ENCODE measurements at places on chromosomes 4 and X. TPM values are rescaled to one million over a fixed set of nuclear protein-coding genes. Genes with fewer than 3 reads are reported as not detected.

SPANXA2 gene
- not detected for total RNA-seq

FAM9C gene
- not detected for total RNA-seq

CCNG2 gene
- total RNA-seq: 3.7 TPM

DNA sequence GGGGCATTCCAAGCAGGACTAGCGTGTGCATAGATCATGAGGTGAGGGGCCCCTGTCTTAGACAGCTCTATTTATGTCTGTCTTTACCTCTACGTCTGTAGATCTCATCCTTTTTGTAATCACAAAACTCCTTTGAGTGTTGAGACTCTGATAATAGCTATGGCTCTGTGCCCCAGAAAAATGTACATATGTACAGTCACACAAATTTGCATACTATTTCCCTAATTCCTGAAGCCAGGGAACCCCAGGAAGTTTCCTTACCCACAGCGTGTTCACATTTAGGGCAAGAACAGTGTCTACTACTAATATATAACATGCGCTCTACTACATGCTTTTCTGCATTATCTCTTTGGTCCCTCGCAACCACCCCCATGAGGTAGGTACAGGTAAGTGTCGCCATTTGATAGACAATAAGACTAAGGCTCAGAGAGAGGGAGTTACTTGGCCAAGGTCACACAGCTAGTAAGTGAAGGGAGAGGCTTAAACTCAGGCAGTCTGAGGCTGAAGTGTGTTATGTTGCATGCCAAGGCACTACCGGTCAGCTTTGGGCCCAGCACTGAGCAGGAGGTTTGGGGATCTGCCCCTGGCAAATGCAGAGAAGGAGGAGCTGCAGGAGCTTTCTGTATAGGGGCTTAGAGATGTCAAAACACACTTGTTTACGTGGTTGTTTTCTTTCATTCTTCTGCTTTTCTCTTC lies 21.0 kb upstream of the CITED1 start:
- no peak overlapping the region for H3K4me3 ChIP-seq
- H3K4me1 ChIP-seq: no peaks in the 10 kb centered on the region
- no peaks in the 10 kb centered on the region for H3K36me3 ChIP-seq

GRCh38 chr4:168560184-168561180 lies 63.6 kb downstream of the PALLD start:
- H3K36me3 ChIP-seq: no peaks in the 10 kb centered on the region
- no peaks in the 10 kb centered on the region for H3K4me1 ChIP-seq
- no peaks in the 10 kb centered on the region for H3K27me3 ChIP-seq

DNA sequence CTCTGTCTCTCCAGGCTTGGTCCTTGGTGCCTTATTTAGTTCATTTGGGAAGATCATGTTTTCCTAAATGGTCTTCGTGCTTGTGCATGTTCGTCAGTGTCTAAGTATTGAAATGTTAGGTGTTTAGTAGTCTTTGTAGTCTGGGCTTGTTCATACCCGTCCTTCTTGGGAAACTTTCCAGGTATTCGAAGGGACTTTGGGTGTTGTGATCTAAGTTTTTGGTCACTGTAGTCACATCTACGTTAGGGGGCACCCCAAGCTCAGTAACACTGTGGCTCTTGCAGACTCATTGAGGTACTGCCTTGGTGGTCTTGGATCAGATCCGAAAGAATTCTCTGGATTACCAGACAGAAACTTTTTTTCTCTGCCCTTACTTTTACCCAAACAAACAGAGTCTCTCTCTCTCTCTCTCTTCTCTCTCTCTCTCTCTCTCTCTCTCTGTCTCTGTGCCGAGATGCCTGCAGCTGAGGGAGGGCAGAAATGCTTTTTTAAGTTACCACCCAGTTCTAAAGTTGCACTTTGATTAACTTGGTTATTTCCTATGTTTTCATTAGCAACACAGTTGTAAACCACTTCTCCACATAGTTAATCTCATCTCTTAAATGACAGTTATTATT lies 67.6 kb upstream of the SLC7A3 start:
- DNase-seq: no peak
- no peaks in the 10 kb centered on the region for H3K4me1 ChIP-seq
- no peaks in the 10 kb centered on the region for H3K27me3 ChIP-seq
- H3K36me3 ChIP-seq: no peaks in the 10 kb centered on the region

All from CD8-positive, alpha-beta memory T cell (primary cell).